Naive B cell (primary cell): ENCODE measurements at places on chromosomes 2 and 18.

DNA sequence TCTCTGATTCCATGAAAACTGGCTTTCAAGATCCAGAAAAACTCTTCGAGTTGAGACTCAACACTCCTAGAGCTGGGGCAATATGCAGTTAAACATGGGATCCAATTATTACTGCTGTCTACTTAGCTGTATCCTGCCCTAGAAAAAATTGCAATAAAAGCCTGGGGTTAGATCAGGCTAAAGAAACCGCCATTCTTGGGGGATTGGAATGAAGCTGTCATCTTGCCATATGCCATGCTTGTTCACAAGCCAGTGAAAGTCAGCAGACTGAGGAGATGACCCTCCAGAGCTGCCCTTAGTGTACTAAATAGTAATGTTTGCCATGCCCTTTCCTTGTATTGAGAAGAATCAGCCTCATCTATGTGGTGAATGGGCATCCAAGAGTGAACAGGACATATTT, 30.9 kb upstream of the CYP26B1 start:
- DNase-seq, result no peak

DNA sequence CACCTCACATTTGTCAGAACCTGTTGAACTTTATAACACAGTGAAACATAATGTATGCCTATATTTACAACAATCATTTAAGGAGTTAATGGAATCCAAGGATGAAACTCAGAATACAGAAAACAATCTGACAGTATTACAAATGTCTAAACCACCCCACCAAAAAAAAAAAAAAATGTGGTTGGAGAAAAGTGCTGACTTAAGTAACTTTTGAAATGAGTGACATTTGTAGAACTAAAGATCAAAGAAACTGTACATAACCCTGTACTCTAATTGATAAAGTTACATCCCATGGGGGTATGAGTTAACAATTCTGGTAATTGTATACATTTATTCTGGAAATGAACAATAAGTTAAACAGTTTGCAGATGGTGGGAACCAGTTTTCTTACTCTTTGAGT, 372.1 kb upstream of the TMEFF2 start:
- no peak for DNase-seq

GRCh38 chr2:159201360-159202063, 85.0 kb downstream of the WDSUB1 start:
- no peak for DNase-seq

DNA sequence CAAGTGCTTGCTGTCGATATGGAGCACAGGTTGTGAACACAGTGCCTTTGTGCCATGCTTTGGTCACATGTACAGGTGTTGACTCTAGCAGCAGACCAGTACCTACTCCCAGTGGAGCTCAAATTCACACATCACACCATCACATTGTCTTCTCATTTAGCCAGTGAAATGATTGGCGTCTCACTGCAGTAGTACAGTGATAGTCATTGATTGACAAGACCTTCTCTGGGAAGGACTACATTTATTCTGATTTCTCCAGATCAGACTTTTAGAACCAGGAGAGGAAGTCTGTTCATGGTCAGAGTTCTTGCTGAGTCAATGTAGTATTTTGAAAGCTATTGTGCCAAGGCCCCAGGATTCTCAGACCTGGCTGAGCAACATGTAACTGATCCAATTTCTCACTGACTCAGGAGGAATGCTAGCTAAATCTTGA, 75.2 kb downstream of the FMNL2 start:
- no peak for DNase-seq

DNA sequence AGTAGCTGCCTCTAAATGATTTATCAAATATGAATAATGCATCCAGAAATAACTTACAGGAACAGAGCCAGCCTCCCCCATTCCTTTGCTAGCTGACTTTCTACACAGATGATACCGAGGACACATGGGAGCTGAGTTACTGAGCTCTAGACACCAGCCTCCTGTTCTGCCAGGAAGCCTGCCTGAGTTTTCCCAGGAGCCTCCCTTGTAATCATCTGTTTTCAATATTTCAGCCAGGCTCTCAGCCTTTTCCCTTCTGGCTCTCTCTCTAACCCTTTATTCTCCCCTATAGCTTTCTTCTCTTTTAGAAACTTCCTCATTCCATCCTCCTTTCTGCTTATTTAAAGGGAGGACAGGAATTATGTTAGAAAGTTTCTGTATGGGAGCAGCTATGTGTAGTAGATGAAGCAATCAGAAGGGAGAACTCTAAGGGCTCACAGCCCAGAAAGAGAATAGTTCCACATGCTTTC, 911.6 kb downstream of the TDRD15 start:
- no peak for DNase-seq

DNA sequence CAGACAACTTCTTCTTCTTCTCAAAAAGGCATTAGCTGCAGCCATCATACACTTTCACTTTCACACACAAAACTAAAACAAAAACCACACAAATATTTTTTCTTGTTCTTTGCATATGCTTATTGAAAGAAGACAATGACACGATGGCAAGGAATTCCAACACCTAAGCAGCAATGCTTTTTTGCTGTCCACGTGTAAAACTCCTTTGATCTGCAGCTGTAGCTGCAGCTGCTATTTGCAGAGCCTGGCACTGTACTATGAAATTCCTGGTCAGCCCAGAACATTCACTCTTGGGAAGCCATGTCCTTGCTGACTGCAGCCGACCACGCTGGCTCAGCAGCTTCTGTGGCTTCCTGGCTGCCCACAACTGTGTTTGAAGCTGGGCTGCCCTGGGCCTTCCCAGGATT, 316.2 kb downstream of the CDH2 start:
- no peak for DNase-seq

GRCh38 chr2:64376926-64377325, 77.0 kb upstream of the LGALSL start:
- DNase-seq, result no peak

DNA sequence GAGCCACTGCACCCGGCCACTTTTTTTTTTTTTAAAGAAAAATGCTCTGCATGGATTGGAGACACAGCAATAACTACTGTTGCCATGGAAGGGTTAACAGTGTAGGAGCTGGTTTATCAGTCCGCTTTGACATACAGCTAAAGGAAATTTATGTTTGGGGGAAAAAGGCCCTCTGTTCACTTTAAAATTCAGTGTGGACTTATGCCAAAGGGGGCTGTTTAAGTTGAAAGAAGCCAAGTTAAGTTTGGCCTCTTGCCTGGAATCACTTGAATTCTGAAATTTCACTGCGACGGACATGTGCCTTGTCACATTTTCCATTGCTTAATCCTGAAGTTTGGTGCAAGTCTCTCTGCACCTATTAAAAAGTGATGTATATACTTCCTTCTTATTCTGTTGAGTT, 3.1 kb downstream of the KCNE4 start:
- DNase-seq, result no peak

DNA sequence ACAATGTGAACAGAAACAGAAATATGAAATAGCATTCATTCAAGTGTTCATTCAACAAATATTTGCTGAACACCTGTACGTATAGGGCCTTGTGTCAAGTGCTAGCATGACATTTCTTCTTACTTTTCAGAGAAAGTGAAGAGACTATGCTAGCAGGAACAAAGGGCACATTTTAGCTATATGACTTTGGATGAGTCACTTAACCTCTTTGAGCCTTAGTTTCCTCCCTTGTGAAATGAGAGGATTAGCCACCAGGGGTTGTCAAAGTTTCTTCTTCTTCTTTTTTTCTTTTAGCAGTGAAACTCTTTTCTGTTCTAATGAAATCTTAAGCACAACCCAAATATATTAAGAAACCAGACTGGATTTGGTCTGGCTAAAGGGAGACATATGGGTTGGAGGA, 53.1 kb downstream of the FIGN start:
- DNase-seq, result no peak

DNA sequence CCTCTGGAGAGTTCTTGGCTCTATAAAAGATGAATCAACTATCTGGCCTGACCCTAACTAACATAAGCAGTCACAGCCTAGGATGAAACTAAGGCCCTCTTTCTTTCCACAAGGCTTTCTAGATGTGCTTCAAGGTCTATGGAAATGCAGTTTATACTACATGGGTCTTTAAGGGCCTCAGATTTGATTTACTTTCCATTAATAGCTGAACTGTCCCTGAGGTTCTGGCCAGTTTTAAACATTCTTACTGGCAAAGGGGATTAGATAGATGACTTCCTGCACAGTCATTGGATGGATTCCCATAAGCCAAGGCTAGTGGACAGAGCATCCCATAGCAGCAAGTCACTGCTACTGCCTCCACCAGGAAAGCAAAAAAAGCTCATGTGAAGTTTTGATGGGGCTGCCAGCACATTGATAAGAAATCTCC, 38.1 kb upstream of the LCLAT1 start:
- no peak for DNase-seq

- no peak for DNase-seq
Measured at GRCh38 chr2:126370201-126370600, 285.8 kb upstream of the GYPC start.

DNA sequence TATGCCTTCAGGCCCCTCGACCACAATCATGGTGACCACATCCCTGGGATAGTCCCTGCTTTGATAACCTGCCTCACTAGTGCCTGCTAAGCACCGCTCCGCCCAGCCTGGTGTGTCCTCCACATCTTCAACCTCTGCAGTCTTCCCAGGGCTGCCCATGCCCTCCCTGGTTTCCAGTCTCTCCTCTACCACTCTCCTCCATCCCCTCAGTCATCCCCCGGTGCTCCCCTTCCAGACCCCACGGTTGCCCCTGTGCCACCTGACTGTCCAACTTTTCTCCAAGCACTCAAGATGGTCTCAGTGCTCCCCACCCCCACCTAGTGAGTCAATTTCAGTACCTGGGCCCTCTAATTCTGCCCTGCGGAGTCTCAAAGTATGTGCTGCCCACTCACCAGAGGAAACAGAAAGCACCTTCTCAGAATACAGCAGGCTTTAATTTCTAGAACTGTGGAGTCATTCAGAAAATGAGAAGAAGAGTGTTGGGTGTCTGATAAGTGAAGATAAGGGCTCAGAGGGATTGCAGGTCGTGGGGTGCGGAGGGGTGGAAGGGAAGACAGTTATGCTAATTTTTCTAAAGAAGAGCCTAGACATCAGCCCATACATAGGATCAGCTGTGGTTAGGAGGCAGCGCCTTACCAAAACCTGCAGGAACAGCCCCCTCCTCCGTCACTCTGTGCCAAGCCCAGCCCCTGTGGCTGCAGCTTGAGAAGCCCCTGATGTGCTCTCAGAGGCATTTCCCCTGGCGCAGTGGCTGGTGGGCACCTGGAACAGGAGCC, 53.6 kb upstream of the CAB39 start:
- DNase-seq, result no peak

GRCh38 chr18:4986066-4986465, 211.0 kb downstream of the AKAIN1 start:
- no peak for DNase-seq

- DNase-seq, result no peak
Measured at GRCh38 chr2:239522002-239522739, 121.4 kb upstream of the HDAC4 start.

- no peak for DNase-seq
Measured at GRCh38 chr18:49100226-49100968, 149.6 kb upstream of the SMAD7 start.

DNA sequence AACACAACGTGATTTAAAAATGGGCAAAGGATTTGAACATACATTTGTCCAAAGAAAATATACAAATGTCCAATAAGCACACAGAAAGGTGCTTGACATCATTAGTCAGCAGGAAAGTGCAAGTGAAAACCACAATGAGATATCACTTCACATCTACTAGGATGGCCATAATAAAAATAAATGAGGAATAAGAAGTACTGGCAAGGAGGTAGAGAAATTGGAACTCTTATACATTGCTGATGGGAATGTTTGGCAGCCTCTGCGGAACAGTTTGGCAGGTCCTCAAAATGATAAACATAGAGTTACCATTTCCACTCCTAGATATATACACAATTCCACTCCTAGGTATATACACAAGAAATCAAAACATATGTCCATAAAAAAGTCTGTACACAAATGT, 51.0 kb upstream of the PGAP1 start:
- no peak for DNase-seq

DNA sequence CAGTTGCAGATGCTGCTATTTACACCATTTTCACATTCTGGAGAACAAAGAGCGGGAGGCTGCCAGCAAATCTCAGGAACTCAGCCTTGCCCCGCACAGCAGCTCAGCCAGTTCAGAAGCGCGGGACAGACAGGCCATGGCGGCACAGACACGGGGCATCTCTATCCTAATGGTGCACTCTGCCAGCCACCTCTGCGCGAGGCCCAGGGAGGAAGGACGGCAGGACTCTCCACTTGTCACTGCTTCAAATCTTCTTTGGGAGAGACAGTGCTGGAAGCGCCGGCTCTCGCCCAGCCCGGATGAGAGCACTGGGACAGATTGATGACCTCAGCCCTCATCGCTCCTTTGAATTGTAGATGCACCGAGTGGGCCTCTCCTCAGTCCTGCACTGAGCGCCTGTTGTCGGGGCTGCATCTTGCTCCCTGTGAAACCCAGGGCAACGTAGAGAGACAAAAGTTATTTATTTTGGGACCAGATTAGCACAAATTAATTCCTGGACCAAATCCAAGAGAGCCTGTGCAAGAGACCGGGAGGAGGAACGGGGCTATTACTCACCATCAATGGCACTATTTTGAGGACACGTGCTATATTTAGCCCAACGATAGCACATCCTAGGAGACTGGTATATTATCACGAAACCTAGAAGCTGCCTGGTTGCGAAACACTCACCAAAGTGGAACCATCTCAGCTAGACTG, 211.4 kb upstream of the SMIM21 start:
- no peak for DNase-seq

DNA sequence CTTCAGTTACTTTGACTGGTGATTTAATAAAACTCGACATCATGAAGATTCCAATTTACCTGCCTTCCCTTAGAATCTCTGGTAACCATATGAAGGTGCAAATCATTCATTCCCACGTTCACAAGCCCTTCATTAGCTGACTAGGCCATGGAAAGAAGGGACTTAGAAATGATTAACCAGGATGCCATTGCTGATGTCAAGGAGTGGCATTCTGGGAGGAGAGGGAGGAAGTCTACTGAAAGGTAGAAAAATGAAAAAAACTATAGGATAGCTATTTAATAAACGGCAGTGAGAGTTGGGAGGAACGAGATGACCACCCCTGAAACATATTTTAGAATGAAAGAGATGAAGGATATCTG, 1.4 kb downstream of the ATIC start:
- no peak for DNase-seq

DNA sequence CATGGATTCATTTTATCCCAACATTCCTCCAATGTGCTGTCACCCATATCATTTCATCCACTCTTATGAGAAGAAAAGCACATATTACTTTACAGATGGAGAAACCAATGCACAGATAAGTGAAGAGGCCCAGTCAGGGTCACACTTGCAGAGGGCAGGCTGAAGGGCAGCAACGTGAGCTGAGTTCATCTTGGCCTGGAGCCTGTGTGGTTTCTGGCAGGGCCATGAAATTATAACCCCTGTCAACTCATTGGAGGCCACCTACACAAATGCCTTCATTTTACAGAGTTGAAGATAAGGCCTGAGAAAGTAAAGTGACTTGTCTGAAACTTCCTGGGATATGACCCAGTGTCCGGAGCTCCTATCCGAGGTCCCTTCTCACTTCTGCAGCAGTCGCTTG, 88.4 kb upstream of the NRP2 start:
- DNase-seq, result no peak

DNA sequence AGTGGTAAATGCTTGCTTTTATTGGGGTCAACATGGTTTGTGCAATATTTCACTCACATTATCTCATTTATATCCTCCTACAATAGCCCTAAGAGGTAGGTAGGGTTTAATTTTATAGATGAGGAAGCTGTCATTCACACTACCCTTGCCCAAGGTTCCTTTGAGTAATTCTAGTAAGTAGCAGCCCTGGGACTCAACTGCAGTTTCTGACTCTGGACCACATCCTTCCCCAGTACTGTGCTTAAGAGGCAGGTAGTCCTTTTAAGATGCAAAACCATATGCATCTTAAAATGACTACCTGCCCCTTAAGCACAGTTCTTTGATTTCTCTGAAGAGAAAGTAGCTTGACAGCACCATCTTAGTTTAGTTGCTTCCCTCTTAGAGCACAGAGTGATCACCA, 15.7 kb upstream of the NT5C1B start:
- no peak for DNase-seq
